ENCODE measurements at places on chromosomes 2 and 18. TPM values are rescaled to one million over a fixed set of nuclear protein-coding genes. Genes with fewer than 3 reads are reported as not detected.

FAP gene
- not detected for polyA plus RNA-seq

- no peak for DNase-seq
These were observed 41.6 kb upstream of the ACYP2 start for GRCh38 chr2:54073796-54074195.

- DNase-seq: no peak
These were observed 54.9 kb downstream of the DSC3 start for GRCh38 chr18:30987467-30988241.

GRCh38 chr2:1990724-1991123 lies 246.4 kb upstream of the PXDN start:
- DNase-seq: no peak

GRCh38 chr2:101962309-101962708 lies 29.5 kb upstream of the IL1R2 start:
- no peak for DNase-seq

DNA sequence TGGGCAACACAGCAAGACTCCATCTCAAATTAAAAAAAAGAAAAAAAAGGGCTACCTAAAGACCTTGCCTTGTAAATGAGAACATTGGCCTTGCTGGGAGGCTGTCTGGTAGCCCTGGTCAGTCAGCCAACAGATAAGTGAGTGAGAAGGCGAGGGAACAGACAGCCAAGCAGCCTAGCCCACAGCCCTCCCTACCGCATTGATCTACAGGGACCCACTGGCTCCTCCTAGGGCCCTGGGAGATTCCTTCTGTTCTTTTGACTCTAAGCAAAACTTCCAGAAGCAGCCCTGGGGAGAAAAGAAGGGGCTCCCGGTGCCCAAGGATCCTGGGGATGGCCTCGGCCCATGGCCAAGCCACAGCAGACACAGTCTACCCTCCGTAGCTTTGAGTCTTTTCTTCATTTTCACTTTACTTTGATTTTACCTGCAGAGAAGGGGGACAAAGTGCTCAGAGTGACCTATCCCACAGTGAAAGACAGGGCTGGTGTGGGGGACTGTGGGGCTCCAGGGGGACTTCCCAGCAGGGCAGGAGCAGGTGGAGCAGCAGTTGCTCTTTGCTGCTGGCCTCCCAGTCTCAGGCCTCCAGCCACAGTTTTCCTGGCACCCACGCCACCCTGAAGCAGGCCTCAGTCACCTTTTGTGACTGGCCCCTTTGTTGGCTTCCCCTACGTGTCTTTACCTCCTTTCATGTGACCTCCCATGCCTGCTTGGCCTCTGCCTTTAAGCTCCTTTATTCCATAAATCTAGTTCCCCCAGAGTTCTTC lies 5.1 kb downstream of the CEP68 start:
- no peak for DNase-seq

DNA sequence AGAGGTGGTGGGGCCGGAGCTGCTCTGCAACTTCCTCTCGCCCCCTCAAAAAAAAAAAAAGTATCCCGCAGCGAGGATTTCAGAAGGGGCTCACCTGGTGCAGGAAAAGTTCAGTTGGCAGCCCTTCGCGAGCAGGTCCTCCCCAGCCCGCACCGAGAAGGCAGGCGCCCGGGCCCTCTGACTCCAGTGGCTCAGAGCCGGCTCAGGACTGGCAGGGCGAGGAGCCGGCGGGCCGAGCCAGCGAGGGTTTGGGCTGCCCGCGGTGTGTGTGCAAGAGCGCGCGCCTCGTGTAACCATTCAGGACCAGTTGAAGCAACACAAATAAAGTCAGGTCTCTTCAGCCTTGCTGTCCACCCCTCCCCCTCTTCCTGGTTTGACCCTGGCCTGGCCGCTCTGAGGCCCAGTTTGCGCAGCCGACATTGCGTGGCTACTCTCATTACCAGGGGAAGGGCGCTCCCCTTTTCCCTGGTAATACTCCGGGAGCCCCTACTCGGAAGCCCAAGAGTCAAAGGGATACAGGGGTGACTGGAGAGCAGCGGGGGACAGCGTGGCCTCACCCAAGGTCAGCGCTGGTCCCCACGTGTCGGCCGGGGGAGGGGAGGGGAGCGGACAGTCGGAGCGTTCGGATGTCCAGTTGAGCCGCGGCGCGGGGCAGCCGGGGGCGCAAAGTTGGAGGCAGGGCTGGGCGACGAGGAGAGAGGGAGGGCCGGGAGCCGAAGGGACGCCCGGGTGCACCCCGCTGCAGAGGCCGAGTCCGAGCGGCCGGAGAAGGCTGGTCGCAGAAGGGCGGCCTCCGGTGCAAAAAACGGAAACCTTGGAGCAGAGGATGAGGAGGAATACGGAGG lies 12.3 kb downstream of the EN1 start:
- DNase-seq: no peak

CYP20A1 gene
- 27.3 TPM for polyA plus RNA-seq

DNA sequence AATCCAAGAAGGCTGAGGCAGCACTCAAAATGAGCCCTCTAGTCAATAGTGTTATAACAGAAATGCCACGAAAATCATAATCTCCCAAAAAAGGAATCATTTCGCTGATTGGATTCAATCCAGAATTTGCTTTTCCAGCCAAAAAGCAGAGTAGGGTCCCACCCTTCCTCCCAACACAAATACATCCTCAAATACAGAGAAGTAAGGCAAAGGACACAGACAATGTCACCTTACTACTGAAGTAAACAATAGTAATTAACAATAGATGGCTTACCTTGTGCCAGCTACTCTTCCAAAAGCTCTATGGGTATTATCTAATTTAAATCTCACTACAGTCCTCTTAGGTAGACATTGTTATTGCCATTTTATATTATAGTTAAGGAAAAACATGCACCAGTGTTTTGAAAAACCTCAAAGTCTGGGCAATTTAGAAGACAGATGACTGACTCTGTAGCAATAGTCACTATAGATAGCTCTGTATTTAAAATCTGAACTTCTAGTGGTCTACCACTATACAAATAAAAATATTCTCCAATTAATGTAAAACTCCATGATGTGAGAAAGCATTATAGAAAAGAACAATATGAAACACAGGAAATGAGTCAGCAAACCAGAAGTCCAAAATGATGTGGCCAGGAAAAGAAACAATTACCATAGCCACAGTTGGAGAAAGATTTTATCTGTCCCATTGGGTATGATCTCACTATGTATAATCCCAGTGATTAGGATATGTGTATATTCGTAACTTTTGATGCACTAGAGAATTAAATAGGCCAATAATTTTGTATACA lies 305.0 kb upstream of the ERBB4 start:
- DNase-seq: no peak

- DNase-seq: peak; percentile 89
These were observed 2.2 kb upstream of the ERMN start for GRCh38 chr2:157327621-157328500.

SCN7A gene
- polyA plus RNA-seq: not detected

- no peak for DNase-seq
These were observed 45.3 kb downstream of the LRRFIP1 start for GRCh38 chr2:237672731-237673129.

THADA gene
- polyA plus RNA-seq: 23.2 TPM

Data from CD4-positive, CD25-positive, alpha-beta regulatory T cell (primary cell).